ENCODE measurements at places on chromosomes 4 and X.

DNA sequence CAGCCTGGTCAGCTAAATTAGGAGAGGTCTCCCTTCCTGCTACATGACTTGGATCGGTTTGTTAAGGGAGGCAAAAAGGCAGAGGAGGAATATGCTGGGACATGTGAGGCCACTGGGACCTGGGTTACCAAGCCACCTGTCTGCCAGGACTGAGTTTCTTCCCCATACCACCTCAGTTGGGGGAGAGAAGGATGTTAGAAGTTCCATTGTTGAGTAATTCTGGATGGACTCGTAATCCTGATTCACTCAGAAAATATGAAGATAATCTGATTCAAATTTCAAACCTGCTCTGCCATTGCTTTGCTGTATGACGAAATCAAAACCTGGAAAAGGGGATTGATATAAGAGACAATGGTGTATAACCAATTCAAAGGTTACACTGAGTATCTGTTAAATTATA lies 97.4 kb upstream of the S100G start:
- no peak for DNase-seq

GRCh38 chr4:15003401-15003890 lies 1.2 kb downstream of the CPEB2 start:
- DNase-seq = peak; percentile 51

DNA sequence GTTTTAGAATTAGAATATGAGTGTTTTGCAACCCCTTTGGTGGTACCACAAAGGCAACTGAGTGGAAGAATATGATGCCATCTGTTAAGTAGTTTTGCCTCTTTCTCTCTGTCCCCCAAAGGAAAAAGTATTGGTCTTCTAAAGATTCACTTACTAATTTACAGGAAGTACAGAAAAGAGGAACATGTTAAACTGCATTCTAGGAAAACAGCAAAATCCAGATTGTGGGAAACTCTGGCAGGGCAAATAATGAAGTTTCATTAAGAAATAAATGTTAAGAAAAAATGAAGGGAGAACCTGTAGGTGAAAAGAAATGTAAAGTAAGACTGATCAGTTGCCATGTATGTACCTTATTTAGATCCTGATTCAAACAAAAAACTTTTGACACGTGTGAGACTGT lies 39.3 kb downstream of the NSUN7 start:
- no peak for DNase-seq

DNA sequence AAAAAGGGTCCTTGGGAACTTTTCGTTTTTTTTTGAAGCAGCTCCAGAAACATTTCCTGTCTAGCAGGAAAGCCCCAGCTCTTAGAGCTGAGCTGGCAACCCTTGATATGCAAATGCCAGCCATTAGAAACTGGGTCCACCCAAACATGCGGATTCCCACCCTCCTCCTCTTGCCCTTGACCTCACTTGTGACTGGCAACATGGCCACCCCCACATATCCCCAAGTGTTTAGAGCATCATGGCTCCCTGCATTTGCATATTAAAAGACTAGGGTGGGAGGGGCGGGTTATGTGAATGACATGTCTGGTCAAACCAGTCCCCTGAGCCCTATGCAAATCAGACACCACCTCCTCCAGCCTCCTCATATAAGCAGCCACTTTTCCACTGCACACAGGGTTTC lies 671.1 kb downstream of the FAT4 start:
- DNase-seq = no peak

GRCh38 chr4:139950568-139950967 lies 203.4 kb downstream of the MAML3 start:
- no peak for DNase-seq

DNA sequence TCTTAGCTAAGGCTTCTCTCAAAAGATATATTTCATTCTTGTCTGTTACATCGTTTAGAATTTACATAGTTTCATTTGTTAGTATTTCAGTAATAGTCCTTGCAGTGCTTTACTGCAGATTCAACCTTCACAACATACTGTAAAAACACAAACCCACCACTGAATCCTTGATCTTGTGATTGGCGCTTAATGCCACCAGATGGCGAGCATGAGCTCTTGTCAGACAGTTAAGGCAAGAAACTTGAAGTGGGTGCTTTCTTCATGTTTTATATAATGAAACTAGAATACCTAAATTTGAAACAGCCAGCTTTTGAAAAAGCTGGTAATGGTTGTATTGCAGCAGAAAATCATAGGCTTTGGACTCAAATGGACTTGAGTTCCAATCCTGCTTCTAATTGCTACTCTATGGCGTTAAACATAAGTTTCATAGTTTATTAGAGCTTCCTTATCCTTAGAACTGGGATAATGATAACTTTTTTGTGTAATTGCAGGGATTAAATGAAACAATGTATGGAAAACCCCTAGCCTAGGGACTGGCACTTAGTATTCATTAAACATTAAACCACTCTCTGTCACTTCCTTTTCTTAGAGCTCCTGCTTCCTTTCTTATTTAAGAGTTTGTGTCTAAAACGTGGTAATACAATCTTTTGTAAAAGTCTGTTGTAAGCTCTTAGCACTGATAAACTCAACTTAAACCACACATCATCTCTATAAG lies 95.1 kb downstream of the USP9X start:
- DNase-seq = peak; percentile 17

DNA sequence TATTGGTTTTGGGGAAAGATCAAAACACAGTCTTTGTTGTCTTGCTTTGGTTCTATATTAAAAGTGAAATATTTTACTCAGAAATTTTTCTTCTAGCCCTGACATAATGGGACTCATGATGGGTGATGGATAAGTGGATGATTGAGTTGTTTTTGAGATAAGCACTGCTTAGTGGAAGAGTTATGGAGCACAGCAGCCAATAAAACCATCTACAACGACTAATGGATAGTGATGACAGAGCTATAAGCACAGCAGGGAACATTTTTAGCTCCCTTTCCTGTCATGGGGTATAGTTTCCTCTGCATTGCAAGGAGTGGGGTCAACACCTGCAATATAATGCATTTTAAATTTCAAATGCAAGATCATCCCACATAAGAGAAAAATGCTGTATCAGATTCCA lies 812.4 kb downstream of the STPG2 start:
- no peak for DNase-seq

DNA sequence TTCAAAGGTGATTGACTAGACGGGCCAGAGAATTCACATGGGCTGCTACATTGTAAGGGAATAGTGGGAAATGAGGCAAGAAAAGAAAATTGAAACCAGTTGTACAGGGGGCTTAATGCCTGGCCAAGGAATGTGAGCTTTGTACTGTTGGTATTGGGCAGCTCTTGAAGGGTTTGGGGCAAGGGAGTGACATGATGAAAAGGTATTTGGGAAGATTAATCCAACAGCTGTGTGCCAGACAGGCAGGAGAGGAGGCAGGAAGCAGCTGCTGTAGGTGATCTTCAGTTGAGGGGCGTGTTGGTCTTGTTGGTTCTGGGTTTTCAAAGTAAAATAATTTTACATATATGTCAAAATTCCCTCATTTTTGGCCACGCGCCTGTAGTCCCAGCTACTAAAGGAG lies 384.5 kb upstream of the TENM3 start:
- DNase-seq = no peak

DNA sequence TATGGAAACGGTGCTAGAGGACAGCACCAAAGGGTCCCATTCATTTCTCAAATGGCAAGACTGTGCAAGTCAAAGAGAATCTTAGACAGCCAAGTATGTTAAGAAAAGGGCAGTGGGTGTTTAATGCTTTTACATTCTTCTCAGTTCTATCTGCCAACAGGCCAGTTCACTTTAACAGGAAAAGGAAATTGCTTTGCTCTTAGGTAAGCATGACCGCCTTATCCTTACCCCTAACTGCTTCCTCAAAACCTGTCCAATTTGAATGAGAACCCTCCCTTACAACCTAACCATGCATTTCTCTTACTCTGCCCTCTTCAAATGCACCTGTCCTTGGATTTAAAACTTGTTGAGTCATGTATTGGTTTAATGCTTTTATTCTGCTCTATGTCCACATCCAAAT lies 44.5 kb upstream of the BLTP1 start:
- no peak for DNase-seq

GRCh38 chr4:15037923-15038541 lies 35.8 kb downstream of the CPEB2 start:
- DNase-seq = no peak

- DNase-seq = no peak
Observed at GRCh38 chr4:139300431-139301112, 733 bp upstream of the NAA15 start.

DNA sequence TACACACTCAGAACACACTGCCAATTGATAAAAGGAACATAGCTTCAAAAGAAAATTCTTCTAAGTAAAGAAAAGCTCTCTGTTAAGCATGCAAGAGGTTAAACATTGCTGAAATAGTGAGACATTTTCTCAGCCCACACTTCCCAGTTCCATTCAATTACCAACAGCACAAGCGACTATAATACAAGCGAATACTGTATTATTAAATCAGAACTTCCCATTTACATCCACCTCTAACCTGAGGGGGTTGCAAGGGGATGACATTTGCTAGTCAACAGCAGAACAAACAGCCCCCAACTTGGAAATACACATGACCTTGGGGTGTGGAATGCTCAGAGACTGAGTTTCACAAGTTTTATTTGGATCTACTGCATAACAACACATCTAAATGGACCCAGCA lies 1.1 kb downstream of the FSTL5 start:
- DNase-seq = no peak

GRCh38 chr4:177974461-177974860 lies 532.2 kb upstream of the AGA start:
- no peak for DNase-seq

- no peak for DNase-seq
Observed at GRCh38 chr4:184787766-184788503, 37.8 kb downstream of the ACSL1 start.

GRCh38 chr4:176270669-176271068 lies 1.6 kb upstream of the ASB5 start:
- DNase-seq = no peak

GRCh38 chr4:87073199-87074120 lies 138.6 kb downstream of the AFF1 start:
- peak; percentile 16 for DNase-seq

DNA sequence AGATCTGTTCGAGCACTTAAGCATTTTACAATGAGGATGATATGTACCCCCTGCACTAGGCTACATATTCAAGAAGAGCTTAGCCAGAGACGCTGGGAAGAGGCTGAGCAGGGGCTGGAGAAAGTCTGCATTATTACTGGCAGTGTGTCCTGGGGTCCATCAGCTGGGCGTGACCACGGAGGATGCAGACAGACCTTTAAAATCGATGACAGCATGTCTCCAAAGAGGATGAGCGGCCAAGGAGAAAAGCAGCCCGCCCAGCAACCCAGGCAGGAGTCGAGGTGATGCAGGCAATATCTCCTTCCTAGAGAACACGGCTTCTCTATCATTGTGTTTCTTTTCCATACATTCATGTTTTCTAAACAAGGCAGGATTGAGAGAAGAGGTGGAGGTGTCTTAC lies 300.7 kb downstream of the USP46 start:
- no peak for DNase-seq
